SW 1271 (cell line): ENCODE measurements at places on chromosomes 5 and 9.

DNA sequence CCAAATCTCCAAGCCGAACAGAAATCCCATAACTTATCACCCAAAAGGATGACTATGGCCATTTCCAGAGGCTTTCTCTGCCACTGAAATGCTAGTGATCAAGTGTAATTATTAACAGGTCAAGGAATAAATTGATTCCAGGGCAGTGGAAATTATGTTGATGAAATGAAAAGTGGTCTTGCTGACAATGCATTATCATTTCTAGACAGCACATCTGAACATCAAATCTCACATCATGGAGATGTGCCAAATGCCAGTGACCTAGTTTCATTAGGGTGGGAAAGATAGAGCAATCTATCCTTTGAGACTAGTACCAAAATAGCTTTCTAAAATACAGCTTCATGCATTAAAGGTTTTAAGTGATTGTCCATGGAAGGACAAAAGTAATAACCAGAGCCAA lies 86.1 kb downstream of the AUH start:
- no peak for DNase-seq

DNA sequence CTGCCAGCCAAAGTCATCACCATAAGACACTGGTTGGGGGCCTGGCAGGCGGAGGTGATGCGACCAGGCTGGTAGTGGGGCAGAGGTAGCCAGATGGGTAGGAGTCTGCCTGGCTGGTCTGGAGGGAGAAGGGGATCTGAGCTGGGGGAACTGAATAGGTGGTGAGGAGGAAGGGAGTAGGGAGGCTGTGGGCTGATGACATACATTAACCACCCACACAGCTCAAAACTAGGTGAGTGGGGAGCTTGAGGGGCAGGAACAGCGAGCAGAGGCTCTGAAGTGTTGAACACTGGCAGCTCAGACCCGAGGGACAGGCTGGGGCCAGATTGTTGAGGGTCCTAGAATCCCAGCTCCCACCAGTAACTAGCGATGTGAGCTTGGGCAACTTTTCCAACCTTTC lies 81.0 kb downstream of the DAB2IP start:
- no peak for DNase-seq

DNA sequence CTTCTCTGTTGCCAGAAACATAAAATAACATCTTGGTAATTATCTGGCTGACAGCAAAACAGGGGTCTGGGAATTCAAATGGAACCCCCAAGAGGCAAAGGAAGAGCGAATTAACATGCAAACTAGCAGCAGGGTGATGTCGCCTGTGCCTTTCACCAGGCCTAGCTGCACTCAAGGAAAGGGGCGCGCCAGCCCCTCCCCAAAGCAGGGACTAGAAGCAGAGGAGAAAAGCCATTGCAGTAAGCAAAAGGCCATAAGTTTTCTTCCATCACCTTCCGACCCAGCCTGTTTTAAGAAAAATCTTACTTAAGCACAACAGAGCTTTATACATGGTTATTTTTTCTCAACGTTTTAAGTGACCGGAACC lies 539 bp downstream of the POC5 start:
- DNase-seq: no peak

DNA sequence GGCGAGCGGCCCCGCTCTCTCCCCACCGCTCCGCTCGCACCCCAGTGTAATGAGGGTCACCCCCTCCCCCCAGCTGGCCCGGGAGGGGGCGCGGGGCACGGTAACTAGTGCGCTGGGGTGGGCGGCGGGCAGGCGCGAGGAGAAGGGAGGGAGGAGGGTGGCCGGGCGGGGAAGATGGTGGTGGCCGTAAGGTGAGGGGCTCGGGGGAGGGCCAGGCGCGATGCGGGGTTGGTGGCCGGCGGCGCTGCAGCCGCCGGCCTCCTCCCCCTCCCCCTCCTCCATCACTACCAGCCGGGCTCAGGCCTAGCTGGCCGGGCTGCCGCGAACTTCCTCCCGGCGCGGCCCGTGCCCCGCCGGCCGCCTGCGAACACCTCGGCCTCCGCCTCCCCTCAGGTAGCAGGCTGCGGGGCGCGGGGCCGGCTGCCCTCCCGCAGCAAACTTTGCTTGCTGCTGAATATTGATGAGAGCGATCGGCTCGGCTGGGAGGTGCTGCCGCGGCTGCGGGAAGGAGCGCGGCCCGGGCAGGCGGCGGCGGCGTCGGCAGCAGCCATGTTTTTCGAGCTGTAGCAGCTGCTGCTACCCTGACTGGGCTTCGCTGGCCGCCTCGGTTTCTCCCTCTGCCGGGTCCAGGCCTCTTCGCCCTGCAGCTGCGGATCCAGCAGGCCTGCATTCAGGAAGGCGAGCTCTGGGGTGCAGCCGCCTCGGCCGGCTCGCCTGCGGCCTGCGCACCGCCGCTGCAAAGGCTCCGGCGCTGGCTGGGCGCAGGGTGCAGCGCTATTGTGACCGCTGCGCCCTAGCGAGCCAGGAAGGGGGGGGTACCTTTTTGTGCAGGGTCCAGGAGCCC lies 502 bp downstream of the NSD1 start:
- DNase-seq: no peak

DNA sequence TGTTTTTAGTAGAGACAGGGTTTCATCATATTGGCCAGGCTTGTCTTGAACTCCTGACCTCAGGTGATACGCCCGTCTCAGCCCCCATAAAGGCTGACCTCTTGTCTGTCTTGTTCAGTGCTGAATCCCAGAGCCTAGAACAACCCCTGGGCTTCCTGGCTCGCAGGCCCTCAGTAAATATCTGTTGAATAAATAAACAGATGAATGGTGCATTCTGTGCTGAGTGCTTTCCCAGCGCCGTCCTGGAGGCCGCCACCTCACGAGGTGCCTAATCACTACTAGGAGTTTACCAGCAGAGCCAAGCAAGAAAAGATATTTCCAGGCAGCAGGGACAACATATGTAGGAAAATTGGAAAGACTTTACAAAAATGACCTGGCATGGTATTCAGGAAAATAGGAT lies 88.5 kb downstream of the SNX24 start:
- DNase-seq: no peak

- no peak for DNase-seq
Measured at GRCh38 chr9:93821307-93821703, 133.8 kb downstream of the BARX1 start.

DNA sequence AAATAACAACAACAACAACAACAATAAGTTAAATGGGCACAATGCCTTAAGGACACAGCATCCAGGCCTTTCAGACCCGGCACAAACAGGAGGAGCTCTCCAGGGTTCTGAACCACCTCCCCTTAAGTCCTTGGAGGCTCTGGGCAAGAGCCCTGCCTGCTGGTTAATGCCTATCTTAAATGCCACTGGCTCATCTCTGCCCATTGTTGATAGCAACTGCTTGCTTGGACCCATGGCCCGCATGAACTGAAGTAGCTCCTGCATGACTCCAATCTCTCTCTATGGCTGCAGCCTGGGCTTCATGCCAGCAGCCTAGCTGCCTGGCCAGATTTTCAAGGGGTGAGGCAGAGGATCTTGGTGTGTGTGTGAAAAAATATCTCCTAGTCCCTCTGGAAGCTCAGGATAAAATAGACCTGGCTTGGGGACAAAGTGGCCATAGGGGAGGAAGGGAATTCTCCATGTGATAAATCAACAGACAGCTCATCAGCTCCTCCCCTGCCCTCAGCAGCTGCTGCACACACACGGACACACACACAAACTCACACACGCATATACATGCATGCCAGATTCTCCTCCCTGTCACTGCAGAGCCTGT lies 27.4 kb downstream of the FAM219A start:
- no peak for DNase-seq

GRCh38 chr9:79623799-79624721 lies 52.3 kb downstream of the TLE4 start:
- no peak for DNase-seq

DNA sequence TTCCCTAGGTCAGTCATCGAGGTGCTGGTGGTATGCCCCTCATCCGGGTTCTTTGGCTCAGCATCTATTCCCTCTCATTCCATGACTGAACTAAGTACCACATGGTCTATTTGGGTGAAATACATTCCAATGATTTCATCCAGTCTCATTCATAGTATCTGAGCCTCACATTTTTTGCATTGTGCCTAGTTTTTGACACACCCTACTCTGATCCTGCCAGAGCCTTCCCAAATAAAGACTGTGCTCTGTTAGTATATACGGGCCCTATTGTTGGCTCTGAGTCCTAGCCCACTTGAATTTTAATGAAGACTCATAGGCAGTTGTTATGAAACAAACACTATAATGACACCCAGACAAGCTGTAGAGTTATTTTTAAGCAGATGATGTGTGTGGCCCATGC lies 740.7 kb downstream of the CETN3 start:
- DNase-seq: no peak

GRCh38 chr9:37531699-37532098 lies 44.5 kb downstream of the FBXO10 start:
- DNase-seq: no peak

- no peak for DNase-seq
Measured at GRCh38 chr9:111974092-111974681, 77.6 kb downstream of the UGCG start.

DNA sequence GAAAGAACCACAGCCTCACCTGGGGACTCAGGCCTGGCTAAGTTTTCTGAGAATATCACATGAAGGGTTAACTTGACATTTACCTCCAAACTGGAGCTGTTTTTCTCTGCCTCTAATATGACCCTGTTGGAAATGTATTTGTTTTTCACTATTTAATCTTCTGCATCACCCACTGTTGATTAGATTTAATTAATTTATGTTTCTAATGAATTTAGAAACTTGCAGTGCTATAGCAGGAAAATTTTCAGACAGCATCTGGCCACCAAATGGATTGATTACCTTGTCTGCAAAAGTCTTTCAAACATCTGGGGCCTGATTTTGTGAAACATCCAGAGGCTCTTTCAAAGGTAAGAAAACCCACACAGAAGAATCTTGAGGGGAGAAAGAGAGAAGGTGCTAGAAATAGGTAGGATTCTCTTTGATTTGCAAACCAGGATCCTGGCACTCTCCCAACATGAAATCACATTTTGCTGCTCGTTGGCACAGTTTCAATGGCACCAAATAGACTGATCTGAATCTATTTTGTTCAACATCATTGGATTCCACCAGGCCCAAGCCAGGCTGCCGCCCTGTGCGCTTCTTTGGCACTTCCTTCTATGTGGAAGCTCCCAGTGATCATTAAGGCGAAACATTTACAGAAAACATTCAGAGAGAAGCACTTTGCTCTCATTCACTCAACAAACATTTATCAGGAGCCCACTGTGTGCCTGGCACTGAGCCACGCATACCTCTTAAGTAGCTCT lies 157.3 kb downstream of the PPP2R2B start:
- no peak for DNase-seq

GRCh38 chr5:168093200-168093910 lies 198.1 kb upstream of the WWC1 start:
- DNase-seq: no peak

DNA sequence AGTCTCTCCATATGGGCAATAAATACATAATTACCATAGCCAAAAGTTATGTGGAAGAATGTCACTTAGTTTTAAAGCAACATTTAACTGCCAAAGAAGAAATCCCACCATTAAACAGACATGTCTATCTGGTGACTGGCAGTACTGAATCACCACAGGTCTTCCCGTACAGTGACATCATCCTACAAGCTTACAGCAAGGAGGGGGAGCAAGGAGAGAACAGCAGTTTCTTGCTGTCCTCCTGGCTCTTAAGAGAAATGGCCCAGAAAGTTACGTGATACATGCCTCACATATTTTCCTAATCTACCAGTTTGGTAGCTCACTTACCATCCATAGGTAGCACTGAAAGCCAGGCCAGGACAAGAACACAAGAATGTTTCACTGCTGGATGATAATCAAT lies 671.0 kb downstream of the DMRTA1 start:
- no peak for DNase-seq

DNA sequence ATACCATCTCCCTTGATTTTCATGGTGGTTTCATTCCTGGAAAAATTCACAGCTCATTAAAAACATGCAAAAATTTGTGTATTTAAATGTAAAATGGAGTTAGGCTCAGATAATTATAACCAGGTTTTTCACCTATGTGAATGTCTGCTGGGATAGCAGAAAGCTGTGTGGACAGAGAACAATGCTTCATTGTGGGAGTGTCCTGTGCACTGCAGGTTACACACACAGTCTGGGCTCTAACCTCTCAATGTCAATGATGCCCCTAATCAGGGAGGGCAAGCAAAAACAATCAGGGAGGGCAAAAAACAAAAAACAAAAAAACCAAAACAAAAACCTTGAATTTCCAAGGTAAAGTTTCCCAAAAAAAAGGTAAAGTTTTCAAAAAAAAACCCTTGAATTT lies 158.9 kb upstream of the KLF9 start:
- DNase-seq: no peak

- DNase-seq: no peak
Measured at GRCh38 chr9:95091601-95092261, 225.8 kb downstream of the FANCC start.

DNA sequence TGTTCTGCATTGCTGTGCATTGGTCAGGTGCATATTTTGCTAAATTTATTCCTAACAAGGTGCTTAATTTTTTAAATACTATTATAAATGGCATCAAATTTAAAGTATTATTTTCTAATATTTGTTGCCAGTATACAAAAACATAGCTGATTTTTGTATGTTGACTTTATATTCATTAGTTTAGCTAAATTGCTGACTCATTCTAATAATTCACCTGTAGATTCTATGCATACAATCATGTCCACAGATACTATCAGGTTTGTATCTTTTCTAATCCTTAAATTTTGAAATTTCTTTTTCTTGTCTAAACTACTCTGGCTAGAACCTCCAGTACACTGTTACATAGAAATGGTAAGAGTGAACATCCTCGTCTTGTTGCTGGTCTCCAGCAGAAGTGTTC lies 657.6 kb downstream of the CCDC171 start:
- no peak for DNase-seq

DNA sequence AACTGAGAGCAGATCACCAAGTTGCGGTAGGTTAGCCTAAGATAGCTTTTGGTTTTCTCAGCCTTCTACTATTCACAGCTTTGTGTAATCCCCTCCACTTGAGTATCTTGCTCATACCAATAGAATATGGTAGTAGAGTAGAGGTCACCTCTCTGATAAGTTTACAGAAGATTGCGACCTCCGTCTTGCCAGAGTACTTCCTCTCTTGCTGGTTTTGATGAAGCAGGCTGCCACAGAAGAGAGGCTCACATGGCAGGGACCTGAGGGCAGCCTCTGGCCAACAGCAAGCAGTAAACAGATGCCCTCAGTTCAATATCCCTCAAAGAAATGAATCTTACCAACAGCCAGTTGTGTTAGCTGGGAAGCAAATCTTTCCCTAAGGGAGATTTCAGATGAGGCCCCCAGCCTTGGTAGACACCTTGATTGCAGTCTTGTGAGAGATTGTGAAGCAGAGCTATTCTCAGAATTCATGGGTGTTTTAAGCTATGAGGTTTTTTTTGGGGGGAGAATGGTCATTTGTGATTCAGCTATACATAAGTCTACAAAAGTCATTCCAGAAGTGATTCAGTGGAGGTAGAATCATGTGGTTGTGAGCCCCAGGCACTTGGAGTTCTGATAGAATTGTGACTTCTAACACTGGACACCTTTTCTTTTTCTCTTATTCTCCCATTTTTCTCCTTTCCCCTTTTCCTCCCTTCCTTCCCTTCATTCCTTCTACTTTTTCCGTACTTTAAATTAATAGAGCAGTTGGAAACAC lies 22.7 kb upstream of the CDKN2B start:
- no peak for DNase-seq

GRCh38 chr9:92947268-92948037 lies at the start of gene FGD3:
FGD3 (plus strand) TSS chr9:92947523; CDS start chr9:92976257, 28,734 bp downstream.
- no peak for DNase-seq
